Stimulated activated CD4-positive, alpha-beta T cell treated with anti-CD3 and anti-CD28 coated beads, TNF-alpha, amount 100 ng/mL, for 24 hours (primary cell): ENCODE measurements at places on chromosomes 11 and 22.

DNA sequence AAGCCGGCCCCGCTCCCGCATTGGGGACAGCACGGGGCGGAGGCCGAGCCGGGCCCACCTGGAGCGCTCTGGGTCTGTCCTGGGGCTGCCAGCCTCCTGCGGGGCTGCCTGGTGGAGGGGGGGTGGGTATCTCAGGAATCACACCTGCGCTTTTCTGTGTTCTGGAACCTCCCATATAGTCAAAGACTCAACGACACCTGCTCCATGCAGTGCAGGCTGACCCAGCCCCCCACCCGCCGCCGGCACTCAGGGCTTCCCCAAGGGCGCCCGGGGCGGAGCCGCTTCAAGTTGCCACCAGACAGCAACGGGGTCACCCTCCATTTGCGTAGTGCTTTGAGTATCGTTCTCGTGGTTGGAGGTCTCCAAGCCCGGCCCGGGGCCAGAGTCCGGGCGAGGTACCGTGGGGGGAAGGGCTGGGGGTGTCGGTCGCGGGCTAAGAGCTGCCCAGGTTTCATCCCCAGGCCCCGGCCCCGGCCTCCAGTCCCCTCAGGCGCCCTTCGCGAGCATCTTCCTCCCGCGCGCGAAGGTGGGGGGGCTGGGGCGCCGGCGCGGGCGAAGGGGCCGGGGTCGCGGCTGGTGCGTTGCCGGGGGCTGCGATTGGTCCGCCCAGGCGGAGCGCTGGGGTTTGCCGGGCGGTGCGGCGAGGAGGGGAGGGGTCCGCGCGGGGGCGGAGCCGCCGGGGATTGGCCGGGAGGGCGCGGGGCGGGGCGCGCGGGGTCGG is 6.6 kb downstream of the TSPAN4 start:
- no peak for DNase-seq

DNA sequence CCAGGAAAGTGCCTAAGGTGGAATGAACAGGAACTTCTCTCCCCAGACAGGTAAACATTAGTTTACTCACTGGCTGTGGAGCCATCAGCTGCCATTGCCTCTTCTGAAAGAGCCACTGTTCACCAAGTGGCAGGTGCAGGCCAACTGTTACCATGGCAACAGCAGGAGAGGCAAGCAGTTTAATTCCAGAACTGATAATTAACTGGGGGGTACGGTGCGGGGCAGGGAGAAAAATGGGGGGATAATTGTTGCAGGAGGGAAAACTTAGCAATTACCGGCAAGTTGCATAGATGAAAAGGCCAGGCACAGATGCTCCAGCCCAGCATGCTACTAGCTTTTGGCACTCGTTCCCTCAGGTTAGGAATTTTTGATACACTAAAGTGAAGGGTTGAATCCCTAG is 85.1 kb downstream of the TRIM44 start:
- DNase-seq = no peak

GRCh38 chr11:84549217-84549616 is 1077.9 kb downstream of the DLG2 start:
- DNase-seq = no peak

- DNase-seq = no peak
Measured at GRCh38 chr11:4086575-4087353, 7.8 kb upstream of the RRM1 start.
